ENCODE measurements at places on chromosomes 6 and 20. TPM values are rescaled to one million over a fixed set of nuclear protein-coding genes. Genes with fewer than 3 reads are reported as not detected.

Gene TFEB
- polyA plus RNA-seq, result 1.1 TPM

Gene PLCB1
- polyA plus RNA-seq, result 14.9 TPM

Gene RALGAPB
- polyA plus RNA-seq, result 10.2 TPM

Gene DNAH8
- not detected for polyA plus RNA-seq

Gene BHLHE23
- 0.52 TPM for polyA plus RNA-seq
